Dermis blood vessel endothelial cell (primary cell): ENCODE measurements at places on chromosomes 7 and 10. TPM values are rescaled to one million over a fixed set of nuclear protein-coding genes. Genes with fewer than 3 reads are reported as not detected.

CNTNAP2 gene
- total RNA-seq = 0.23 TPM in 1 of 2 replicates, not detected in the other

CLCN1 gene
- total RNA-seq = not detected in 2 replicates

GOLGA7B gene
- under 0.01 and 0.05 TPM in 2 replicates for total RNA-seq

WIPF3 gene
- 0.17 TPM in 1 of 2 replicates, not detected in the other for total RNA-seq

ZDHHC4 gene
- 37.1 and 49.2 TPM in 2 replicates for total RNA-seq

PDE6C gene
- not detected in 2 replicates for total RNA-seq

DHX32 gene
- total RNA-seq = 51.2 and 56.7 TPM in 2 replicates

PTF1A gene
- not detected in 2 replicates for total RNA-seq

EBF3 gene
- 6.5 and 22.5 TPM in 2 replicates for total RNA-seq

HPSE2 gene
- 0.05 TPM in 1 of 2 replicates, not detected in the other for total RNA-seq

AEBP1 gene
- 12.9 and 40.4 TPM in 2 replicates for total RNA-seq

HMX2 gene
- total RNA-seq = not detected in 2 replicates

VWA2 gene
- total RNA-seq = not detected in 2 replicates

PNLIPRP1 gene
- not detected in 2 replicates for total RNA-seq
